ENCODE measurements at places on chromosomes 11 and 22.

DNA sequence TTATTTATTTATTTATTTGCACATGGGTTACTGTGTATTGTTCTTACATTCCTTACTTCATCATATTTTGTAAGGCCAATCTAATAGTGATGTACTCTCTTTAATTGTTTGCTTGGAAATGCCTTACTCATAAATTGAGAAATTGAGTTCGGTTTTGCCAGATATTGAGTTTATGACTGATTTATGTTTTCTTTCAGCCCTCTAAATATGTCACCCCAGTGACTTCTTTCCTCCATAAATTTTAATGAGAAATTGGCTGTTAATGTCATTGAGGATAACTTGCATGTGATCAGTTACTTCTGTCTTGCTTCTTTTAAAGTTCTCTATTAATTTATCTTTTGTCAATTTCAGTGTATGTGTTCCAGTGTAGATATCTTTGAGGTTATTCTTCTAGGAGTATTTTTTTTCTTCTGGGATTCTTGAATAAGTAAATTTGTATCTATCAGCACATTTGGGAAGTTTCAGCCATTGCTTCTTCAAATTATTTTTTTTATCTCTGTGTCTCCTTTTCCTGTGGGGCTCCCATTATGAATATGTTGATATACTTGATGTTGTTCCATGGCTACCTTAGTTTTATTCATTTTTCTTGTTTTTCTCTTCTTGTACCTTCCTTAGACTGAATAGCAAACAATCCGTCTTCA, 47.8 kb downstream of the XKR3 start:
- no peak for DNase-seq
- no peaks in the 10 kb centered on the region for H3K36me3 ChIP-seq
- no peaks in the 10 kb centered on the region for H3K27me3 ChIP-seq
- no peak overlapping the region for H3K4me3 ChIP-seq
- no peak overlapping the region for H3K27ac ChIP-seq

GRCh38 chr11:63765688-63766241, 2.8 kb downstream of the ZFTA start:
- no peak overlapping the region for H3K4me3 ChIP-seq
- peaks cover 61% of the 10 kb centered on the region for H3K4me1 ChIP-seq
- no peak for DNase-seq
- H3K36me3 ChIP-seq, result no peaks in the 10 kb centered on the region
- H3K27ac ChIP-seq, result no peak overlapping the region
- no peaks in the 10 kb centered on the region for H3K27me3 ChIP-seq

GRCh38 chr11:83813296-83813695, 527.1 kb upstream of the CCDC90B start:
- H3K4me1 ChIP-seq, result no peaks in the 10 kb centered on the region
- H3K27me3 ChIP-seq, result peaks cover 4% of the 10 kb centered on the region
- H3K36me3 ChIP-seq, result no peaks in the 10 kb centered on the region
- H3K27ac ChIP-seq, result no peak overlapping the region
- no peak overlapping the region for H3K4me3 ChIP-seq

GRCh38 chr11:126978165-126978564, 22.4 kb downstream of the KIRREL3 start:
- DNase-seq, result no peak
- H3K4me3 ChIP-seq, result no peak overlapping the region
- no peak overlapping the region for H3K27ac ChIP-seq
- no peaks in the 10 kb centered on the region for H3K27me3 ChIP-seq
- no peaks in the 10 kb centered on the region for H3K36me3 ChIP-seq

GRCh38 chr11:103705642-103706041, 330.8 kb upstream of the DDI1 start:
- no peaks in the 10 kb centered on the region for H3K27me3 ChIP-seq
- DNase-seq, result no peak
- H3K27ac ChIP-seq, result no peak overlapping the region
- H3K4me1 ChIP-seq, result no peaks in the 10 kb centered on the region
- H3K4me3 ChIP-seq, result no peak overlapping the region

DNA sequence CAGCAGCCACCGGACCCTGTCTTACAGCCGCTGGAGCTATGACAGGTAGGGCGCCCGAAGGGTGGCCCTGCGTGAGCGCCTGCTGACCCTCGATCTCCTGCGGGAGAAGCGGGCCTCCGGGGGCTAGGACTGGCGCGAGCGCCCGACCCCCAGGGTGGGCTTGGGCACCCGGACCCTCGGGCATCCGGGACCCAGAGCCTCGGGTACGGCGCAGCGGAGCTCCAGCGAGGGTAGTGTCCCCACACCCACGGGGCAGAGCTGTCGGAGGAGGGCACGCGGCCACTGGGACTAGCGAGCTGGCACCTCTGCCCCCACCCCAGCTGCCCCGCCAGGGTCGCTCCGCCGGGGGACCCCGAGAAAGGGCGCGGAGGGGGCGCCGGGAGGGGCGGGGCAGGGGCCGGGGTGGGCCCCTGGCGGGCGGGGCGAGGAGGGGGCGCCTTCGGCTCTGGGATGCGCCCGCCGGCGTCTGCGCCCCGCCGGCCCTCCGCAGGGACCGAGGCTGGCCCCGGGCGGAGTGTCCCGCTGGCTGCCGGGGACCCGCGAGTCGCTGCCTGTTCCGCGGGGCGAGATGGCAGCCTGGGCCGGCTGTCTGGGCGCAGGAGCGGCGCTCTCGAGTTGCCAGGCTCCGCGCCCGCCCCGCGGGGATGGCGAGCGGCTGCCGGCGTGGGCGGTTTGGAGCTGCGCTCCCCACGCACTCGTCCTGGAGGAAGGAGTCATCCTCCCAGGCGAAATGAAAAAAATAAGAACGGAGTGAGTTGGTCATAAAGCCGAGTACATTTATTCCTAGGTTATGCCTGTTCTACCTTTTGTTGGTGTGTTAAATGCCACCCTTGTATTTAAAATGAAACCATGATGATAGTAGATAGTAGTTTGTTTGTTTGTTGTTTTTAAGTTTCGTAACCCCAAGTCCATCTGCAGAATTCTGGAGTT, 32.4 kb downstream of the EIF3F start:
- H3K4me1 ChIP-seq, result no peaks in the 10 kb centered on the region
- no peaks in the 10 kb centered on the region for H3K27me3 ChIP-seq
- no peak for DNase-seq
- no peaks in the 10 kb centered on the region for H3K36me3 ChIP-seq

GRCh38 chr11:123357353-123357989, 72.6 kb upstream of the GRAMD1B start:
- H3K4me3 ChIP-seq, result no peak overlapping the region
- no peaks in the 10 kb centered on the region for H3K36me3 ChIP-seq
- H3K27me3 ChIP-seq, result no peaks in the 10 kb centered on the region
- peaks cover 9% of the 10 kb centered on the region for H3K4me1 ChIP-seq
- DNase-seq, result no peak

DNA sequence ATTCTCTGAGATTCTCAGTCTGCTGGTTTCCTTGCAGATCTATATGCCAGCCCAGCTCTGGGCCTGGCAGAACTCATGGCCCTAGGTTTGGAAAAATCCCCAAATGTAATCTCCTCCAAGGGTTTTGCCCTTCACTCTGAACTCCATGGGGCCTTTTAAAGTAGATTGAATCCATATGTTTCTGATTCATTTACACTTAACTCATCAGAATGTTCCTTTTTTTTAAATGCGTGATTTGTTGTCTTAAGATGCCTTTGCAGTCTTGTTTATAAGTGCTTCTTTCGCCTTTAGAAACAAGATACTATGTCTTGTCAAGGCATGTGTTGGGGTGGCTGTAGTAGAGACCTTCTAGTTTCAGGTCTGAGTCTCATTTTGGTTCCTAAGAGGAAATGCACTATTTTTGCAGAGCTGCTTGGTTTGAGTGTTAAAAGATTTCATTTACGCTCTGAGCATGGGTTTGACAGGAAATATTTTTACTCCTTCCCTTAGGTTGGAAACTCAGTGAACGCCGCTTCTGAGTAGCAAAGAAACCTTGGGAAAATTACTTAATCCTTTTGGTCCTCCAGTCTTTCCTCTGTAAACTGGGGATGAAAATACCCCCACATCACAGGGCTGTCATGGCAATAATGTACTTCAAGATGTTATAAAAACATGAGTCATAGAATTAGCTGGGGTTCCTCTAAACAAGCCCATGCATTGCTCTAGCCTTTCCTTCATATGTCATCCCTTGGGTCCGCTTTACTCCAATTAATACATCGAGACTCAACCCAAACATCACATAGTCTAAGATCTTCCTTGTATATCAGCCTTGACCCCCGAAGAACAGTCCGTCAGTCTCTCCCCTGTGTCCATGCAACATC, 83.5 kb downstream of the SNX19 start:
- no peaks in the 10 kb centered on the region for H3K36me3 ChIP-seq
- no peak for DNase-seq
- H3K4me3 ChIP-seq, result no peak overlapping the region
- H3K4me1 ChIP-seq, result no peaks in the 10 kb centered on the region

- DNase-seq, result no peak
- peaks cover 37% of the 10 kb centered on the region for H3K36me3 ChIP-seq
- peaks cover 4% of the 10 kb centered on the region for H3K4me1 ChIP-seq
These were observed 1.3 kb downstream of the PRPF19 start for GRCh38 chr11:60905047-60905446.

GRCh38 chr11:44621140-44621681, 55.7 kb downstream of the CD82 start:
- no peaks in the 10 kb centered on the region for H3K36me3 ChIP-seq
- no peak overlapping the region for H3K4me3 ChIP-seq
- H3K4me1 ChIP-seq, result no peaks in the 10 kb centered on the region

GRCh38 chr22:41171996-41172395, 33.1 kb upstream of the L3MBTL2 start:
- no peak overlapping the region for H3K27ac ChIP-seq
- no peak overlapping the region for H3K4me3 ChIP-seq
- no peaks in the 10 kb centered on the region for H3K27me3 ChIP-seq

- H3K4me1 ChIP-seq, result no peaks in the 10 kb centered on the region
- no peak overlapping the region for H3K27ac ChIP-seq
- no peak for DNase-seq
- no peaks in the 10 kb centered on the region for H3K36me3 ChIP-seq
- H3K27me3 ChIP-seq, result no peaks in the 10 kb centered on the region
These were observed 29.2 kb upstream of the TSKU start for GRCh38 chr11:76753950-76754349.

DNA sequence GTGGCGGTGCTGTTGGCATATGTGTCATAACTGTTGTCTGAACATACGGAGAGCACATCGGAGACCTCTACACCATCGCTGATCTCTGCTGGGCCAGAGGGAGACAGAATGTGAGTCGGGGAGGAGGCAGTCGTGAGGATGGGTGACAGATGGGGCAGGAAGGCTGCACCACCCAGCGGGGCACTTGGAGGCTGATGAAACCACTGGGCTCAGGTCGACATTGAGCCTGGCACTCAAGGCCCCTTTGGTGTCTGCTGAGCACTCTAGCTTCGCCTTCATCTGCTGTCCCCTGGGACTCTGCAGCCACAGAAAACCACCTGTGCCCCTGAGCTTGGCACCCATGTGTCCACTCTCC, 2.5 kb upstream of the KLHL35 start:
- DNase-seq, result no peak
- H3K36me3 ChIP-seq, result no peaks in the 10 kb centered on the region
- no peak overlapping the region for H3K4me3 ChIP-seq
- no peaks in the 10 kb centered on the region for H3K27me3 ChIP-seq
- no peak overlapping the region for H3K27ac ChIP-seq
- H3K4me1 ChIP-seq, result no peaks in the 10 kb centered on the region

GRCh38 chr22:23632178-23632577, at the start of gene DRICH1:
Gene DRICH1, minus strand, starts transcription at chr22:23632321. Its CDS starts 298 bp downstream, at chr22:23632023.
- H3K27me3 ChIP-seq, result no peaks in the 10 kb centered on the region
- H3K4me3 ChIP-seq, result no peak within 1 kb of the TSS

DNA sequence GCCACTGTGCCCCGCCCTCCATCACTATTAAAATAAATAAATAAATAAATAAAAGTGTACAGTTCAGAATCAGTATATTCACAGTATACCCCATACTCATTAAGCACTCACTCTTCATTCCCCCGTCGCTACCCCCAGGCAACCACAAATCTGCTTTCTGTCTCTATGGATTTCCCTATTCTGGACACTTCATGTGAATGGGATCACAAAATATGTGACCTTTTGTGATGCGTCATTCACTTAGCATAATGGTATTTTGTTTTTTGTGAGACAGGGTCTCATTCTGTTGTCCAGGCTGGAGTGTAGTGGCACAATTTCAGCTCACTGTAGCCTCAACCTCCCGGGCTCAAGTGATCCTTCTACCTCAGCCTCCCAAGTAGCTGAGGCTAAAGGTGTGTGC, 52.8 kb downstream of the RBX1 start:
- no peak for DNase-seq
- H3K27me3 ChIP-seq, result no peaks in the 10 kb centered on the region
- no peaks in the 10 kb centered on the region for H3K36me3 ChIP-seq
- no peaks in the 10 kb centered on the region for H3K4me1 ChIP-seq

DNA sequence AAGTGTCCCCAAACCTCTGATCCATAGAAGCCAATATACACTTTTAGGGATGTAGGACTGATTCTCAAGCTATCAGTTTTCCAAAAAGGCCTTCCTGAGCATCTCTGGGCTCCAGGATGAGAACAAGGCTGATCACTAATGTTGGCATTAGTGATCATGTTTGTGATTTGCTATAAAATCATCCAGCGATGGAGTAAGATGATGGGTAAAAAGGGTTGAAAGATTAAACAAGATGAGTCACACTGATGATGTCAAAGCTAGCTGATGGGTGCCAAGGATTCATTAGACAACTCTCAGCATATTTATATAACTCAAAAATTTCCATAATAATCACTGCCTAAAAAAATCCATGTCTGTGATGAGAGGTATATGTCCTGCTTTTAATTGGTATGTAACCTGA, 42.8 kb downstream of the ZNF280B start:
- no peak overlapping the region for H3K27ac ChIP-seq
- no peak overlapping the region for H3K4me3 ChIP-seq

DNA sequence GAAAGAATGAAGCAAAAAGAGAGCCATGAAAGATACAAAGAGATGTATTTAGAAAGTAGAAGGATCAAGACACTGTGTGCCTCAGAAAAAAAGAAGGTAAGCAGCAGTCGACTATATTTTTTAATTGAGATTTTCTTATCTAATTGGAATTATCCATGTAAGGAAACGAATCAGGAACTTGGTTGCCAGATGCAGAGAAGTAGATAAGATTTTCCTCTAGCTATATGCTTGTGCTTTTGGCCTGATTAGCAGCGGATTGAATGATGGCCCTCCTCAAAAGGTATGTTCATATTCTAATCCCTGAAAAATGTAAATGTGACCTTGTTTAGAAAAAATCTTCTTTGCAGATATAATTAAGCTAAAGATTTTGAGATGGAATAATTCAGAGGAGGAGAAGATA, 43.9 kb upstream of the CARD18 start:
- no peaks in the 10 kb centered on the region for H3K27me3 ChIP-seq
- no peak overlapping the region for H3K4me3 ChIP-seq
- H3K4me1 ChIP-seq, result no peaks in the 10 kb centered on the region
- H3K27ac ChIP-seq, result no peak overlapping the region
- no peak for DNase-seq
- H3K36me3 ChIP-seq, result no peaks in the 10 kb centered on the region

Data from Peyer's patch (tissue), 4 donors.